ENCODE measurements at places on chromosomes 5 and 9.

GRCh38 chr5:89950234-89950633 lies 459.3 kb downstream of the CETN3 start:
- no peak for DNase-seq

GRCh38 chr9:10928372-10928771 lies 315.6 kb upstream of the PTPRD start:
- no peak for DNase-seq

DNA sequence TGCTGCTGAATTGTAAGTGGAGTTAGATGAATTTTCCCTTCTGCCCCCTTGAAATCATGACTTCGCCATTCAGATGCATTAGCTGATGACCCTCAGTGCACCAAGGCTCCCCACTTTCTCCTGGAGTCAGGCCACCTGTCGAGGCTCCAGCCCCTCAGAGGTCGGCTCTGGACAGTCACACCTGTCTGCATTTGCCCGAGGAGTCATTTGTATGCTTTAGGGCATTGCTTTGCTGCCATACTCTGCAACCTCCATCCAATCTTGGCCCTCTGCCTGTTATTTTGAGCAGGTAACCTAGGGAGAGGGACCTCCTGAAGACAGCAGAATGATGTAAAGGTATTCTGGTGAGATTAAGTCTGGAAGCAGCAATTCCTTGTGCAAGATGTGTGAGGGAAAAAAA lies 144.8 kb downstream of the MACROH2A1 start:
- no peak for DNase-seq

DNA sequence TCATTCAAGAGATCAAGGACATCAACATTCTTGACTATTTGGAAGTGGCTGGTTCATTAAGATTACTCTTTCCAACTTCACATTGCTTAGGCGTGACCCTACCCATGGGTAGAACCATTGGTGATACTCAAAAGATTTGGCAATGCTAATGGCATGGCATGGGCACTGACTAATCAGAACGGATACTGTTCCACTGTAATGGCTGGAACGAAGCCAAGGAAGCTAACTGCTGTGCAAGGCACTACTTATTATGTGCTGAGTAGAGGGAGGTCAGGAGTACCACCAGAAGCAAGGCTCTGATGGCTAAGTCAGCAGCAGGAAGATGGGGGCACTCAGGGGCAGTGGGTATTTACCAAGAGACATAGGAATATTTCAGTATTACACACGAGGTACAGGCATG lies 31.9 kb downstream of the GNA14 start:
- peak; percentile 41 for DNase-seq

DNA sequence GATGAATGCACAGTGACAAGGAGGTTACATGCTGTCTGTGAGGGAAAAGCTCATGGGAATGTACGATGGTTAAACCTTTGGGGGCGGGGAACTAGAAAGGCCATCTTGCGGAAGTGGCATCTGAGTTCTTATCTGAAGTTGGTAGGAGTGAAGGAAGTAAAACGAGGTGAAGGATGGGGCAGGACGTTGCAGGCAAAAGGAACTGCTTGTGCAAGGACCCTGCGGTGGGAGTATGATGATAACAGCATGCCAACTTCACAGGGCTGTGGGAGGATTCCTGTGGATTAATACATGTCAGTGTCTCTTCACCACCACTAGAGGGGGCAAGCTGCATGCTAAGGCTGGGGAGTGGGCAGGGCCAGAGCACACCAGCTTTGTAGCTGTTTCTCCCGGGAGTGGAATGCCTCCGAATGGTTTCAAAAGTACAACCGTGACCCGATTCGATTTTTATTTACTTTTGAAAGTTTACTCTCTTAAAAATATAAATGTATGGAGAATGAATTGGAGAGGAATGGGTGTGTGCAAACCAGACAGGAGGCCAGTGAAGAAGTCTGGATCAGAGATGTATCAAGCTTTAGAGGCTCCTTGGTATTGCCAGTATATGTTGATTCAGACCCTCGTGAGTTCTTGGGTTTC lies 62.5 kb downstream of the CYFIP2 start:
- DNase-seq = no peak

DNA sequence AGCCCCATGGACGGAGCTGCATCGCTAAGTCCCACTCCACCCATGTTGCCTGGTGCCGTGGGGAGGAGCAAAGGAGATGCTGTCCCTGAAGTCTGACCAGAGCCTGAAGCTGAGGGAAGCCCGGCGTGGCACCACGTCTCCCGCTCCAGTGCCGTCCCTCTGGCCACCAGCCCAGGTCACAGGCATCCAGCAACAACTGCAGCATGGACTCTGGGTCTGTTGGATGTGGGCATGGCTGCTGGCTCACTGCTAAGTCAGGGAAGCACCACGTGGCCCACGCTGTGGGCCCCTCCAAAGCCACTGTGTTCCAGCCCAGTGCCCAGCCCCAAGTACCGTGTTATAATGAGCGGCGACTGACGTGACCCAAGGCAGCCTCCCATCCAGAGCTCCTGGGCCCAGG lies 112.6 kb downstream of the SYK start:
- DNase-seq = no peak

GRCh38 chr9:113616621-113617496 lies 153.3 kb downstream of the RGS3 start:
- no peak for DNase-seq

DNA sequence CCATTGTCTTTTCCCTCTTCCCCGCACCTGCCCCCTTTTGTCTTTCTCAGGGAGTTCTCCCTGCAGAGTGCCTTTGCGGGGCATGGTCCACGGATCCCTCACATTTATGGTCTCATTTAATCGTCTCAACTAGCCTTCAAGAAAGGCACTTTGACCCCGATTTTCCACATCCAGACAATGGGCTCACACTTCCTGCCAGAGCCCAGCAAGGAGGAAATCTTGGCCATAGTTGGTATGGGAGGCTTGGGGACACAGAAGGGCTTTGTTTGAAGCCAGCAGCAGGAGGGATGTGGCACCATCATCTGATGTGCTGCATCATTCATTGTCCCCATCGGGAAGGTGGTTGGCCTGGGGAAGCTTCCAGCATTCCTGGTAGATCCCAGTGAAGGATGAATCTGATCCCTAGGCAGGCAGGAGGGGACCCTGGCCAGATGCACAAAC lies 24.9 kb downstream of the GSN start:
- no peak for DNase-seq

- DNase-seq = no peak
Observed at GRCh38 chr5:146165460-146165859, 17.0 kb downstream of the LARS1 start.

- no peak for DNase-seq
Observed at GRCh38 chr9:8206720-8207119, 407.1 kb upstream of the DMAC1 start.

- DNase-seq = no peak
Observed at GRCh38 chr5:124570285-124571035, 176.0 kb downstream of the ZNF608 start.

DNA sequence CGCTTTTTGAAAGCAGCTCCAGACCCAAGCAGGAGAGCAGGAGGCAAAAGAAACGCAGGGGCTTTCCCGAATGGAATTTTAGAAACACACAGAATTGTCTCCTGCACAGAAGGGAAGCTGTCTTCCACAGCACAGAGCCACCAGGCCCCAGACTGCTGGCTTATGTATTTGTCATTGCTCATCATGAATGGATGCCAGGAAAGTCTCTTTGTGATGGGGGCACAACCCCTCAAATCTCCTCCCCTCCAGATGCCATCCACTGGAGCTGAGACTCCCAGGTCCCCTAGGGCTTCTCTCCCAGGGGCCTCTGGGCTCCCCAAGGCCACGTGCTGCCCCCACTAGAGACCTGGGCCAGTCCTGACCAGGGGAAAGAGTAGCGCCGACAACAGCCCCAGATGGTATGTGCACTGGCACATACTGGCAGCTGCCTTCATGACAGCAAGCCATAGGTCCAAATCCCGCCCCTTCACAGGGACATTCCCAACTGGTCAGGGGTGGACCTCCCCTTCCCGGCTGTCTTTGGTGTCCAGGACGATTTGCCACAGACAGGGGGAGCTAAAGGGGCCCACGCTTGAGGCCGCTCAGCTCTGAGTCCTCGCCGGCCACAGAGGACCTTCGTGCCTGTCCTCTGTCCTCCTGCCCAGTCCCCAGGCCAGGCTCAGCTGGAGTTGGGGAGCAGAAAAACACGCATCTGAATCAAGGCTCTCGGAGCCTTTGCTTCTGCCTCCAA lies 127.8 kb downstream of the KCNIP1 start:
- DNase-seq = no peak

DNA sequence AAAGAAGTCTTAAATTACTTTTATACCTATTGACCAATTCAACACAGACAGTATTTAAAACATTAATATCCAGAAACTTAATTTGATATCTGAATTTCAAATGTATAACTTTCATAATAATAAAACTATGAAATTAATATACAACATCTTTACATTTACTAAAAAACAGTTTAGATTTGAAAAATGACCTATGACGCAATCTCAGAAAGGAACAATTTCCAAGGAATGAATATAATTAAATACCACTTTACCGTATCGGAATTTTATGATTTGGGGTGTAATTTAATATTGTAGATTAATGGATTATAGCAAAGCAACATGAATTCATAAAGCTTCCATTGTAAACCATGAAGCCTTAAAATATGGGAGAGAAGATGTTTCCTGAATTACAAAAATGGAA lies 321.5 kb upstream of the TRPM3 start:
- DNase-seq = no peak

DNA sequence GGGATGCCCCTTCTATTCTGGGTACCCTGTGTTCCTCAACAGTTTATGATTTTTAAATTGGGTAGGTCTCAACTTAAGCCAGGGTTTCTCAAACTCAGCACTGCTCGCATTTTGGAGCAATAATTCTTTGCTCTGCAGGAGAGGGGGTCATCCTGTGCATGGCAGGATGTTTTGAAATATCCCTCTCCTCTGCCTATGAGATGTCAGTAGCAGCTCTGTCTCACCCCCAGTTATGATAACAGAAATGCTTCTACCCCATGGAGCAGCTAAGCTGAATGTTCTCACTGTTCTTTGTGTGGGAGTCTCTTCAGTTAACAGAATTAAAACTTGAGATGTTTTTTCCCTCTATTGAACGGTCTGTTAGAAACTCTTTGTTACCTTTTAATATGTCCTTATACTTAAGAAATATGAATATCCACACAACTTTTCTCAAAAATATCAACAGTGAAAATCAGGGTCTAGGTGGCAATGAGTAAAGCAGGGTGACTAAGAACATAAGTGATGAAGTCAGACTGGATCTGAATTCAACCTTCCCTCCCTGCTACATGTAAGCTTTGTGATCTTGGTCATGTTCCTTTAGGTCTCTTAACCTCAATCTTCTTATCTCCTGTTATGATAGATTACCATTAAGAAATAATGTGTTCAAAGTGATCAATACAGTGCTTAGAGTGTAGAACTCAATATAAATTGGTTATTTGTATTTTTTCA lies 89.0 kb downstream of the CAMK4 start:
- DNase-seq = no peak

DNA sequence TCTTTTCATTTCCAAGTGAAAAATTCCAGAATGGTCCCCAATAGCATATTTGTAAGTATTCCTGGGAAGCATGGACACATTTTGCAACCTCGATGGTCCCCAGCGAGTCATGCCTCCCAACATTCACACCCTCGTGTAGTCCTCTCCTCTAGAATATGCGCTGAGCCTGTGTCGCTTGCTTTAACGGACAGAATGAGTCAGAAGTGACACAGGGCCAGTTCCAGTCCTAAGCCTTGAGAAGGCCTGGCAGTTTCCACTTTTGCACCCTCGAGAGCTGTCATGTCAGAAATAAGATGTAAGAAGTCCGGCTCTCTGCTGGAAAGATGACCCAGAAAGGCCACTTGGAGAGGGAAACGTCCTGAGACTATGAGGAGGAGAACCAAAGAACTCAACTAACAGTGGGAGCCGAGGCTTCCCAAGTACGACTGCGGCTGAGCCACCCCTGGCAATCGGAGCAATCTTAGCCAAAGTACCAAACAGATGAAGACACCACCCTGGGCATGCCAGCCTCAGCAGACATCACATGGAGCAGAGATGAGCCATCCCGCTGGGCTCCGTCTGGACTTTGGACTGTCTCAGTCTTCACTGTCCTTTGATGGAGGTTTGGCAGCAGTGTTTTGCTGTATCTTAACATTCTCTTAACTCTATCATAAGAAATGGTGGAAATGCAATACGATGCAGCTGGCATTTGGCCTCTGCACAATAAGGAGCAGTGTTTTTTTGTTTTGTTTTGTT lies 42.6 kb upstream of the GFPT2 start:
- no peak for DNase-seq

DNA sequence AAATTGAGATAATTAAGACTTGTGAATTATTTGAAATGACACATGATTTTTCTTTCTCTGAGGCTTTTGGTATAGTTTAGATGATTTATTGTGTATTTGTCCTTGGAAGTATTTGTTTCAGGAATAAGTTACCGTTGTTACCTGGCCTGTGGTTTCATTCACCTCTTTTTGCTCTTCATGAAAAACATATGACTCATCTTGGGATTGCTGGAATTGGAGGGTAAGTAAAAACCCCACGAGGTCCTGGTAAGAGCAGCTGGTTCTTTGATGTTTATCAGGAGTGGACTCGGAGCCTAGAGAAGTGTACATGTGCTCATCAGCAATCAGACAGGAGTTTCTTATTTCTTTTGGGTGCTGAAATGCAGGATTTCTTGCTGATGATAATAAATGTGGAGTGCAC lies 275.3 kb downstream of the PSAT1 start:
- no peak for DNase-seq

- DNase-seq = no peak
Observed at GRCh38 chr5:33276628-33276950, 164.2 kb upstream of the TARS1 start.

GRCh38 chr5:180642779-180643178 lies 6.6 kb downstream of the FLT4 start:
- DNase-seq = no peak

GRCh38 chr5:14266686-14267085 lies 123.5 kb downstream of the TRIO start:
- DNase-seq = no peak

Data from DMS153 (cell line).